Fibroblast of skin of left quadriceps (primary cell): ENCODE measurements at places on chromosomes 3 and 15.
A peak's percentile ranks its signal among the peaks of the same experiment; 100 is the strongest.

DNA sequence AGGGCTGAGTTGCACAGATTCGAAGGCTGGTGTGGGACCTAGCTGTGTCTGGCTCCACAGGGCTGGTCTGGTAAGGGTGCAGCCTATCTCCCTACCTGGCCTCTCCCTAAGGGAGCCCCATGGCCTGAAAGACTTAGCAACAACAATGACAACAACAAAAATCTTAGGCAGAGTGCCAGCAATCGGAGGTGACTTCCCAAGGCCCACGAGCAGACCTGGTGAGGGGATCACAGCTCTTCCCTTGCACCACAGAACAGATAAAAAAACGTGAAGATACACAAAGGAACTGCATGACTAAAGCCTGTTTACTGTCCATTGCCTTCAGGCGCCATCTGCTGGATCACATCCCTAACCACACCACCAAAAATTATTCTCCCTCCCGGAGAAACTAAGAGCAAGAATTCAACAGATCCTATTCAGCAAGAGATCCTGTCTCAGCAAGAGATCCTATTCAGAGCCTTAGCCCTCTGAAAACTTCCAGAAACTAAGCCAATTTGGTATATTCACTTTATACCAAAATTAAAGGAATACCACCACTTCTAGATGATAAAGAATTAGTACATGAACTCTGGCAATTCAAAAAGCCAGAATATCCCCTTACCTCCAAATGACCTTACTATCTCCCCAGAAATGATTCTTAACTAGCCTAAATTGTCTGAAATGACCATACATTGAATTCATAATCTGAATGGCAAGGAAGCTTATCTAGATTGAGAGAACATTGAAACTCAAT, 24.1 kb upstream of the OR5K4 start:
- peak; percentile 2 for DNase-seq

GRCh38 chr3:45644791-45645201, 44.4 kb upstream of the SACM1L start:
- peak; percentile 67 for DNase-seq

DNA sequence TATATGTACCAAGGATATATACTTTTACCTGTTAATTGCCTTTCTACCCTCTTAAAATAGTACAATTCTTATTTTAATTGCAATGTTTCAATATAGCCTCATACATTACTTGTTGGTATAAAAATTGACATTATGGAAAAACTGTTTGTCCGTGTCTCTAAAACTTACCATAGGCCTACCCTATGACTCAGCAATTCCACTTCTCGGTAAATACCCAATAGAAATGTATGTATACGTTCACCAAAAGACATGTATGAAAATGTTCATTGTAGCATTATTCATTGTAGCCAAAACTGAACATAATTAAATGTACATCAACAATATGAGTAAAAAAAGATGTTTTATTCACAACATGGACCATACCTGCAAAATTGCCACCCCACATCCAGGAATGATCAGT, 679.2 kb upstream of the UBE2E2 start:
- no peak for DNase-seq

DNA sequence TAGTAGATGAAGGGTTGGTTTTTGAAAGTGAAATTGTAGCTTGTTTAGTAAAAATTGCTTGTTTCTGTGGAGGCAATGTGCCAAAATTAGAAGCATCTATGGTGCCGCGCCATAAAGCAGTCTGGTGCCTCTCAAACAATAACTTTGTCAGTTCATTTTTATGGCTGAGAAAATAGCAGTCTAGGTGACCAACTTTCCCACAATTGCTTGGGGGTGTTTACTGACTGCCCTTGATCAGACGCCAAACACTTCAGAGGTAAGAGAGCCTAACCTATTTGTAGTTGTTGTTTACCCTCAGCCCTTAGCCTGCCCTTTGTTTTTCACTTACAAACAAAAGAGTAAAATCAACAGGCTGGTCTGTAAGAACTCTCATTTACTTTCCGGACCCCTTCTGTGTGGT, 174.5 kb downstream of the FNDC3B start:
- no peak for DNase-seq

- no peak for DNase-seq
Observed at GRCh38 chr3:126450219-126450618, 25.5 kb downstream of the ZXDC start.

DNA sequence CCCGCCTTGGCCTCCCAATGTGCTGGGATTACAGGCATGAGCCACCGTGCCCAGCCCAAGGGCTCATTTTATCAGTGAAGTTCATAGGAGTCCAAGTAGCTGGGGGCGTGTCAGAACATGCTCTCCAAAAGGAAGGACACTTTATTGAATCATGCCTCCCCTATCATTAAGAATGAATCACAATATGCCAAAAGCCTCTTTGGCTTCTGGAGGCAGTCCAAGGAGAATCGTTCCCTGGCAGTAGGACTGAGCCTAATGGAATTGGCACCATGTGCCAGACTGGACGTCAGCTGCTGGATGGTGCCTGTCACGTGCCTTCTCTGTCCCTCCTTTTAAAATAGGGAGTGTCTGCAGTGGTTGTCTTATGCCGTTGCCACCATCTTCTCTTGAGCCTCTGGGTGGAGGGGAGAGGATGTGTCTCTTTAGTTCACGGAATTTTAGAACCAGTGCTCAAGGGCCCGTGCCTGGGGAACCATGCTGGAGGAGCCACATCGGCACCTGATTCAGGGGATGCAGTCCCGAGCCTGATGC, 234.7 kb upstream of the LYSMD4 start:
- no peak for DNase-seq

DNA sequence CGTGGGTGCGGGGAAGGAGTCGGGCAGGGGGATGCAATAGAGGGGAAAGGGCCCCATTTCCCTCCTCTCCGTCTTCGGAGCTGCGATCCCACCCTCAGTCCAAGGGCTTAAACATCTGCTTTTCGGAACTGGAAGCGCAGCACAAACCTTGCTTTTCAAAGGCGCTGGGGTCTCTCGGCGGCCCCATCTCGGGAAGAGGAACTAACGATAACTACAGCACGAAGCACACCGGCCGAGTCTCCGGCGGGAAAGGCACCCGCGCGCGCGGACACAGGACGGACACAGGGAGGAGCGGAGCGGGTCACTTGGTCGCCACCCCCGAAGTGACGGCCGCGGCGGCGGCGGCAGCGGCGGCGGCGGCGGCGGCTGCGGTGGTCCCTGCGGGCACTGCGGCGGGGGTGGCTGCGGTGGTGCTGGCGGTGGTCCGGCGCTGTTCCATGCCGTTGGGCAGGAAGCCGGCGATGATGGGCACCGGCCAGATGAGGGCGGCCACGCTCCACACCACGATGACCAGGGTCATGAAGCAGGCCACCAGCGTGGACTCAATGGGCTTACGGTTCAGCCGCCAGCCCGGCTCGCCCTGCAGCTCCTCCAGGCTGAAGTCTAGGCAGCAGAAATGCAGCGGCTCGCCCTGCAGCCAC, 1.1 kb downstream of the TMEM158 start:
- peak; percentile 23 for DNase-seq

DNA sequence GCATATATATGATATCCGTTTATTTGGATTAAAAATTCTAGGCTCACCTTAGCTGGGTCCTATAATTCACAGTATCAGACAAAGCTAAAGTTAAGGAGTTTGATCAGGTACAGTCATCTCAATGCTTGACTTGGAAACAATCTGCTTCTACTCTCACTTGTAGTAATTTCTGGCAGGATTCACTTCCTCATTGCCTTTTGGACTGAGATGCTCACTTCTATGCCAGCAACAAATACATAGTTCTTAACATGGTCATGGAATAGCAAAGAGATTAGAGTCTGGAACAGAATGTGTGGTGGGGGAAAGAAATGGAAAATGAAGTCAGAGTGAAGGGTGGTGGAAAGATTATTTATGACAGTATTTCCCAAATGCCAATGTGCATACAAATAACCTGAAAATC, 693.6 kb downstream of the CADM2 start:
- no peak for DNase-seq

DNA sequence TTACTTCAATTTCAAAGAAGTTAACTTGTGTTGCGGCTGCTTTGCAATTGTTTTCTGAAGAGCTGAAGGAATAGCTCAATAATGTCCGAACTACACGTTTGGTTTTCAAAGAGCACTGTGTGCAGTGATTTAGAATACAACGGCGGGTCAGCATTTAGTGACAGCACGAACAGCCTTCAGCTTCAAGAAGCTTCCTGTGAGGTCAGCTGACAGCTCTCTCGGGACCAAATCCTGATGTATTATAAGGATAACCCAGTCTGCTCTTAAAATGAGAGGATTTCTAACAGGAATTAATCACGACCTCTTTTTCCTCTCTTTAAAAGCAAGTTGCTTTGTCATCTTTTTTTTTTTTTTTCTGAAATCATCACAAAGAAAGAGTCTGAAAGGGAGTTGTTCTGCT, 97.9 kb upstream of the UNC13C start:
- DNase-seq = no peak

- DNase-seq = no peak
Observed at GRCh38 chr15:48367483-48367882, 36.3 kb downstream of the DUT start.

DNA sequence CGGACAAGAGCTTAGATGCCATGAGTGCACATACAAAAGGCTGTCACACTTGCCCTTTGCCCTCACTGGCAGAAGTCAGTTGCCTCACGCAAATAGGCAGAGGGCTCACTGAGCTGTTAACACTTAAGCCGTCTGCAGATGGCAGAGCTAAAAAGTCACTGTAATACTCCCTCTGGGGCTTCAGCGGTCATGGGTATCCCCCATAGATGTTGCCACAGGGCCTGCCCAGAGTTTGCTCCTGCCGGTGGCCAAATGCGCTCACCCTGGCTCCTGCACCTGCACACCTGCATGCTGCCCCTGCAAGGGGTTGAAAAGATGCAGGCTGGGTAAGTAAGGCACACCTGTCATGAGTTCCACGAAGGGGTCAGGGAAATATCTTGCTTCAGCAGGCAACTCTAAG, 741.5 kb downstream of the EDEM1 start:
- DNase-seq = no peak

DNA sequence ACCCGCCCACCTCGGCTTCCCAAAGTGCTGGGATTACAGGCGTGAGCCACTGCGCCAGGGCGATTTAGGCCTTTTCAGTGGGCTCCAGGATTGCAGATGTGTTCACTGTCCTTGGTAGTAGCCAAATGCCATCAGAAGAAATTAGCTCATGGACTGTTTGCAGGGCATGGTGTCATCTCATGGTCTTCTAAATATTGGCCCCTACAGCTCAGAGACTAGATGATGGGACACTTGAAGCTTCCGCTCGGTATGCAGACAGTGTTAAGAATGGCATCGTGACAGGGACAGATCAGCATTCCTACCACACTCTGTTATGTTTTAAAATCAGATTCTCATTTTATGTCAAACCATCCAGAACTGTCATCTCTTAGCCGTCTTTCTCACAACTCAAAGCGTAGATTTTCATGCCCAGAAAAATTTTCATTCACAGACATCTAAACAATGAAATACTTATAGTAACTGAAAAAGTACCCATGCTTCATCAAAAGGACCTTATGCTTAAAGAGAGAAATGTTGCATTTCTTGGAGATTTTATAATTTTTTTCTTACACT, 24.9 kb downstream of the SLCO3A1 start:
- no peak for DNase-seq

GRCh38 chr15:74978503-74978902, 16.9 kb upstream of the SCAMP5 start:
- no peak for DNase-seq

DNA sequence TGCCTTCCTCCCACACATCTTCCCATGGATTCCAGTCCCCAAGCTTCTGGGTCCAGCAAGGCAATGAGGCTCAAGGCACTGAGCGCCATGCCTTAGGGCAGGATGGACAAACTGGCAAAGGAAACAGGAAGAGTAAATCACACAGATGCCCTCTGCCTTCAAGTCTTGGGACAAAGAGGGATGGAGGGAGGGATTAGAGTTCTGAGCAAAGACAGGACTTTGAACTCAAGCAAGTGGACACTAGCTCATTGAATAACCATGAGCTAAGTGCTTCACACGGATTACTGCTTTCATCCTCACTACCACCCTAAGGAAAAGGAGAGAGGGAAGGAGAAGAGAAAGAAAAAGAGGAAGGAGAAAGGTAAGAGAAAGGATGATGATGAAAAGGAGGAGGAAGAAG, 7.6 kb upstream of the THBS1 start:
- DNase-seq = no peak

DNA sequence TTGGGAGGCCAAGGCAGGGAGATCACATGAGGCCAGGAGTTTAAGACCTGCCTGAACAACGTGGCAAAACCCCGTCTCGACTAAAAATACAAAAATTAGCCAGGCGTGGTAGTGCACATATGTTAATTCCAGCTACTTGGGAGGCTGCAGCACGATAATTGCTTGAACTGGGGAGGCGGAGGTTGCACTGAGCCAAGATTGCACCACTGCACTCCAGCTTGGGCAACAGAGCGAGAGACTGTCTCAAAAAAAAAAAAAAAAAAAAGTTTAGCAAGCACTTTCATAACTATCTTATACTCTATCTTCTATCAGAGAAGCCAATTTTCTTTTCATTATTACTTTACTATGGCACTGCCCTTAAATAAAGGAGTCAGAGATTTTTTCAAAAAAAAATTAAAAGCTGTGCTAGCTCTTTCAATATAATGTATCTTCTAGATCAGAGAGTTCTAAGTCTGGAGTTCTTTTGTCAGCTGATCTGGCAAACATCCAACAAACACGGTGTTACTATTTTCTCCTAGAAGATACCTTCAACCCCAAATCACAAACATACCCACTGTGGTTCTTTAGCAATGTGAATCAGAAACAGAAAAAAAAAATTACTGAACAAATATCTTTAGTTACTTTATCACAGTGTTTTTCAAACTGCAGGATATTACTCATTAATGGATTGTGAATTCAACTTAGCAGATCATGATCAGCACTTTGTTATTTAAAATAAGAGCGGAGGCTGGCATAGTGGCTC, 3.0 kb downstream of the ZNF770 start:
- DNase-seq = no peak

GRCh38 chr15:34851751-34852150, 56.4 kb upstream of the ACTC1 start:
- no peak for DNase-seq

GRCh38 chr3:73667889-73668288, 43.1 kb upstream of the PDZRN3 start:
- DNase-seq = no peak

- DNase-seq = no peak
Observed at GRCh38 chr15:100008258-100008657, 275.0 kb upstream of the LYSMD4 start.

DNA sequence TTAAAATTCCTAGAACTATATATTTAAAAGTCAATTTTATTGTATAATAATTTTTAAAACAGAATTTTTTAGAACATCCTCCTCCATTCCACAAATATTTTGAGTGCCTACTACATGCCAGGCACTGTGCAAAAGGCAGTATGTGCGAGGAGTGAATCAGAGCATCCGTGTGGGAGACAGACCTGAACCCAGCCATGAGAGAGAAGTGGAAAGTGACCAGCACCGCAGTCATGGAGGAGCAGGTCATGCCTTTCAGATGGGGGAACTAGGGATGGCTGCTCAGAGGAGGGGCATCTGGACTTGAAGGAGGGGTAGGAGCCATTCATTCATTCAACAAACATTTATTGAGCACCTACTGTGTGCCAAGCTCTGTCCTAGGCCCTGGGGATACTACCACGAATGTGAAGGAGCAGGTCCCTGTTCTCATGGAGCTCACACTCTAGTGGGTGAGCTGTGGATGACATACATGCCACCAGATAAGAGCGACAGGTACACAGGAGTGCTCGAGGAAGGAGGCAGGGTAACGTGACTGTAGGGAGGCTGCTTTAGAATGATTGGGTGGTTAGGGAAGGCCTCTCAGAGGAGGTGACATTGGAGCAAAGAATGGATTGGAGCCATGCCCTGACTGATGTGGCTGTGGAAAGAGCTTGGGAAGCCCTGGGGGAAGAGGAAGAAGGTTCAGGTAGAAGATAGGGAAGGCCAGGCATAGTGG, 3.1 kb upstream of the CHRNA3 start:
- DNase-seq = no peak
